Activated T-helper 1 cell treated with anti-CD3 and anti-CD28 coated beads, Interleukin-2, amount 50 U/mL, for 16 hours (primary cell): ENCODE measurements at places on chromosomes 3 and 15.

DNA sequence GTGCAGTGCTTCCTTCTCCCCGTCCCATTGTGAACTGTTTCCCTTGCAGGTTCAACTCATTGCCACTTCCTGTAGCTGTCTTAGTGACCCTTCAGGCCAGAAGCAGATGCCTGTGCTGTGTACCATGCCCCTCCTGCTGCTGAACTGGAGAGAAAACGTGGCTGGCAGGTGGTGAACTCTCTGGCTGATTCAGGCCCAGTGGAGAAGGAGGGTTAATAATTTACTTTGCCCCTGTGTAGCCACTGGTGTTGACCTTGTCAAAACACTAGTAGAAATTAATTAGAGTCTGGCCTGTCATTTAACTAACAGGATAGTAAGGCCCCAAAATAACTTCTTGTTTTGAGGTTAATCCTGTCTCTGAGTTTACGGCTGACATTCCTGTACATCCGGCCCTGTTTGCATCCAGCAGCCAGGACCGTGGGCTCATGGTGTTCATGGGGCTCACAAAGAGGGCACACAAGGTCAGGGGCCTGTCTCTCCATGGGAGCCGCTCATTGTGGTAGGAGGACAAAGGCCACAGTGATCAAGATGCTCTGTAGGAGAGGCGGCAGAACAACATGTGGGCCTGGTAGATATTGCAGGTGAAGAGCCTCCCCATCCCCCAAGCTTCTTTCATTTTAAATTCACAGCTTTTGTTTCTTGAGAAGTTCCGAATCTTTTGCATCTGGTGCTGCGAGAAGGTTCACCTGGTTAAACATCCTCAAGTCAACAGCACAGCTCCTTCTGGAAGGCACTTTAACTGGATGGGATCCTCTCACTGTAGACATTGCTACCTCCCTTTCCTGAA is 101.6 kb downstream of the CGNL1 start:
- no peak for DNase-seq

DNA sequence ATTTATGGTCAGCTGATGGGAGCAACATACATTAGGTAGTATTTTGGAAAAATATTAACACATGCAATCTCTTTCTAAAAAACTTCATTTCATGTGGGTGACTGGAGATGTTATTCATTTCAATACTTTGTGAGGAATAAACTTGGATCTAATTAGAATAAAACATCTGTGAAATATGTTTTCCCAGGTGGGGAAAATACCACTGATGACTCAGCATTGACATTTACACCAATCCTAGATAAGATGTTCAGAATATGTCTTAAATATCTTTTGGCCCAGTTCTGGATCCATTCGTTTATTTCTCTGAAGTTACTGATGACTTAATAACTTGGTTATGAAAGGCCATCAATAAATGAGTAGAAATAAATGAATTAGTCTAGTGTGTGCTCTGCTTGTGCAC is 247.6 kb downstream of the CHST2 start:
- no peak for DNase-seq

GRCh38 chr3:167691366-167691765 is 37.6 kb upstream of the WDR49 start:
- DNase-seq, result no peak

GRCh38 chr15:64046421-64047153 is at the start of gene DAPK2:
Gene DAPK2 (minus strand): TSS chr15:64046485. CDS start chr15:64040261, 6,224 bp downstream.
- DNase-seq, result peak; percentile 39

DNA sequence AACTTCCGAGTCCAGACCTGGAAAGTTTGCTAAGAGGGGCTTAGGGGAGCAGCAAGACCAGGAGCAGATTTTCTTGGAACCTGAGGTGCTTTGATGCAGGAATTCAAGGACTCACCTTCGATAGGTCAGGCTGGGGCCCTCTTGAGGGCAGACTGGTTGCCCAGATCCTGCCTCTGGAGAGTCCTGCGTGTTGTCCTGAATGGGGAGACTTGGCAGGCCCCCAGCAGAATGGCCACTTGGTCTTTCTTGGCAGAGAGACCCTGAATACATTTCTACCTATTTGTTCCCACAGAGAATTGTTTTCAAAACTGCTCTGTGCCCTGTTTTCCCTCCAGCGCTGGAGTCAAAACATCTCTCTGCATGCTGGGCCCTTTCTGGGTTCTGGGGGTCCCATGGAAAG is 4.2 kb downstream of the KLF13 start:
- no peak for DNase-seq

GRCh38 chr3:125675791-125676190 is 80.5 kb upstream of the OSBPL11 start:
- no peak for DNase-seq

DNA sequence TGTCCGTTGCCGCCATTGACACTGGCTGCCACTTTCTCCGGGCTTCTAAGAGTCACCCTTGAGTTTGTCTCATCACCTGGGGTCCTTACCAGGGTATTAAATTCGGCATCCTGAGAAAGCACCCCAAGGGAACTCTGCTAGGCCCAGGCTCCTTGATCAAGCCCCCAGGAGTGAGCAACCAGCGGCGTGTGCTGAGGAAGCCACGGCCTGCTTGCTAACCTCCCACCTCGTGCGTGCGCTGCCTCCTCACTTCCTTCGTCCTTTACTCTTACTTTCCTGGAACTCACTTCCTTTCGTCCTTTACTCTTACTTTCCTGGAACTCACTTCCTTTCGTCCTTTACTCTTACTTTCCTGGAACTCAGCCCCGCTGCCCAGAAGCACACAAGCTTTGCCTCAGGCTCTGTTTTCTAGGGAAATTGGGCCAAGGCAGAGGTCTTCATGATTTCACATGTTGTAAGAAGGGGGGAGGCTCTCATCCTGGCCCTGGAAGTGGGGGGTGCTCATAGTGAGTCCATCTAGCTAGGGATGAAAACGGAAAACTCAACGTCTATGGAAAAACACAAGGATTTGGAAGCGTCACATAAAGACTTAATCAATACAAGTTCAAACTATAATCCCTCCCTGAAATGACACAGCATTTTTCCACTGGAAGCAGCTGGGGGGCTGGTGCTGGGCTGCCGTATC is 36.7 kb upstream of the BDH1 start:
- DNase-seq, result no peak

- no peak for DNase-seq
These were observed 37.2 kb downstream of the CCK start for GRCh38 chr3:42228796-42229195.

GRCh38 chr3:197352382-197352781 is 54.0 kb upstream of the DLG1 start:
- DNase-seq, result no peak

DNA sequence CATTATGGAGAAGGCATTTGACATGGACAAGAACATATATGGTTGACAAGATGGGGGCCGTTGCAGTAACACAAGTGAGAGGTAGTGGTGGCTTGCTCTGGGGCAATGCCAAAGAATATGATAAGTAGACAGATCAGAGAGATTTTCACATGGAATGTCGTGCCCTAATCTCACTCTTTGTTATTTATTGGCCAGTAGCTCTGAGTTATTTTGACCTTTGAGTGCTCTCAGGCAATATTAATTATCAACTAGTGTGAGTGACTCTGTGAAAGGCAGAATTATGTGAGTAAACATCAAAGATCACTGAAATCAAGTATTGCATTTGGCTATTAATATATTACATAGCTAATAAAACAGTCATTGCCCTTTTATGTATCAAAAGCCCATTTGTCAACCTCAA is 164.9 kb upstream of the ADAMTS9 start:
- DNase-seq, result no peak

DNA sequence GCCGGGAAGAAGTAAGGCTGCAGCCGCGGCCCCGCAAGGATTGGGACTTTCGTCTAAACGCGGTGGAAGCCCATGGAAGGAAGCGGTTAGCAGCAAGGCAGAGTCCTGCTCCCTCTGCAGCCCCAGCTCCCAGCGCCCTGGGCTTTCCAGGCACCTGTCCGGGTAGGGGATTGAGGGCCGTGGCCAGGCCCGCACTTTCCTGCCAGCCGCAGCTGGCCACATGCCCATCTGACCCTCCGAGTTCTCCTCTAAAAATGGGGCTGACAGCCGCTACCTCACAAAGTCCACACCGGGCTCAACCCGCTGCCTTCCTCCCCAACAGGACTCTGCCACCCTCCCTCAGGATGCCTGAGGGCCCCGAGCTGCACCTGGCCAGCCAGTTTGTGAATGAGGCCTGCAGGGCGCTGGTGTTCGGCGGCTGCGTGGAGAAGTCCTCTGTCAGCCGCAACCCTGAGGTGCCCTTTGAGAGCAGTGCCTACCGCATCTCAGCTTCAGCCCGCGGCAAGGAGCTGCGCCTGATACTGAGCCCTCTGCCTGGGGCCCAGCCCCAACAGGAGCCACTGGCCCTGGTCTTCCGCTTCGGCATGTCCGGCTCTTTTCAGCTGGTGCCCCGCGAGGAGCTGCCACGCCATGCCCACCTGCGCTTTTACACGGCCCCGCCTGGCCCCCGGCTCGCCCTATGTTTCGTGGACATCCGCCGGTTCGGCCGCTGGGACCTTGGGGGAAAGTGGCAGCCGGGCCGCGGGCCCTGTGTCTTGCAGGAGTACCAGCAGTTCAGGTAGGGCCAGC is 1.9 kb downstream of the NEIL1 start:
- DNase-seq, result no peak

- DNase-seq, result no peak
These were observed 28.2 kb downstream of the MEIS2 start for GRCh38 chr15:37072181-37072580.

GRCh38 chr3:54408328-54408727 is 286.0 kb downstream of the CACNA2D3 start:
- no peak for DNase-seq

DNA sequence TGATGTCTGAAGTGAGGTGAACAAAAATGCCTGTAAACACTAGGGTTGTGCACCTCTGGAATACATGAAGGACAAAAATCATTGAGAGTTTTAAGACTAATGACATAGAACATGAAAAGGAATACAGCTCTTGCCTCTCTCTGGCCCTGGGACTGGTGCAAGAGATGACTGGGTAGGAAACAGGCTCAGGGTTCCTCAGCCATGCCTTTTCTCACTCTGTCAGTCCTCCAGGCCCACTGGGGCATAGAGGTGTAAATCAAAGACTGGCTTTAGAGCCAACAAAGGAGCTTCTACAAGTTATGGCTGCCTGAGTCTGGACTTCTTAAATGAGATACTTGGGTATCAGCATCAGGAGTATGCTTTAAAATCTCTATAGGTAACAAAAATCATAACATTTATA is 554.7 kb upstream of the KCNMB2 start:
- DNase-seq, result no peak

- no peak for DNase-seq
These were observed 42.5 kb upstream of the PIK3CB start for GRCh38 chr3:138877226-138877625.
